GM19239 (cell line): ENCODE measurements at places on chromosomes 2 and 18.

DNA sequence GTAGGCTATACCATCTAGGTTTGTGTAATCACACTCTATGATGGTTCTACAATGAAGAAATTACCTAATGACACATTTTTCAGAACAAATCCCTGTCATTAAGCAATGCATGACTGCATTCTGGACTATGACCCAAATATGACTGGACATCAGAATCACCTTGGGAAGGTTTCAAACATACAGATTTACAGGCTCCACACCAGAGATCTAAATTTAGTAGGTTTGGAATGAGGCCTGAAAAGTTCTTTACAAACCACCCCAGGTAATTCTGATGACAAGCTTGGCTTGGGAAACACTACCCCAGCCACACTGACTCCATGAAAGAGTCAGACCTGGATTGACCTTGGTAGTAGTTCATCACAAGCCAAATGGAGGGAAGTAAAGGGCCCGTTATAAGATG is 52.2 kb upstream of the NFE2L2 start:
- DNase-seq: no peak

DNA sequence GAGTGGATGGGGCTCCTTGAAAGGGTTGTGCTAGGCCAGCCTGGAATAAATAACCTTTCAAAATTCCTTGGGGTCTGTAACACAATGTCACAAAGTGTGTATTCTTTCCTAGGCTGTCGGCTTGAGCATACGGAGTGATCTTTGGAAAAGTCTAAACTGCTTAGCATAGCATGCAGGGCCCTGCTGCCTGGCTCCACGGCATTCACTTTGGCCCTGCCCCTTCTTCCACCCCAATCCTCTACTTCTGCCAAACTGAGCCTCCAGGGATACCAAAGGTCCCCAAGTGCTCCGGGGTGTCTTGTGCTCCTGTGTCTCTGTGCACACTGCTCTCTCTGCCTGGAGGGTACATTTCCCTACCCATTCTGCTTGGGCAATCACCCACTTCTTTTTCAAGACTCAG is 196.1 kb downstream of the LTBP1 start:
- DNase-seq: no peak

DNA sequence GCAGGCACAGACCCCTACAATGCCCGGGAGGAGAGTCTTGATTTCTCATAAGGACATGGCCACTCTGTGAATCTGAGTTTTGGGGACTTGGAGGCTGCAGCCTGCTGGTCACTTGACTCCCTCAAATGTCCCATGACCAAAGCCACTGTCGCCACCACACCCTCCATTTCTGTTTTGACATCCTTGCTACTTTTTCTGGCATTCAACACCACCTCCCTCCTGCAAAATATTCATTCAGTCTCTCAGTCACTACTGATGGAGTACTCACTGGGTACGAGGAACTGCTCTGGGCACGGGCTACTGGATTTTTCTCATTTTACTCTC is 208.6 kb upstream of the HAAO start:
- DNase-seq: no peak

- no peak for DNase-seq
Observed at GRCh38 chr18:48794251-48794970, 156.4 kb downstream of the SMAD7 start.

GRCh38 chr2:128644718-128645256 is 326.1 kb upstream of the HS6ST1 start:
- no peak for DNase-seq

GRCh38 chr18:6546229-6546628 is 131.5 kb upstream of the L3MBTL4 start:
- no peak for DNase-seq

GRCh38 chr2:45119855-45120254 is 110.6 kb upstream of the SIX2 start:
- no peak for DNase-seq

DNA sequence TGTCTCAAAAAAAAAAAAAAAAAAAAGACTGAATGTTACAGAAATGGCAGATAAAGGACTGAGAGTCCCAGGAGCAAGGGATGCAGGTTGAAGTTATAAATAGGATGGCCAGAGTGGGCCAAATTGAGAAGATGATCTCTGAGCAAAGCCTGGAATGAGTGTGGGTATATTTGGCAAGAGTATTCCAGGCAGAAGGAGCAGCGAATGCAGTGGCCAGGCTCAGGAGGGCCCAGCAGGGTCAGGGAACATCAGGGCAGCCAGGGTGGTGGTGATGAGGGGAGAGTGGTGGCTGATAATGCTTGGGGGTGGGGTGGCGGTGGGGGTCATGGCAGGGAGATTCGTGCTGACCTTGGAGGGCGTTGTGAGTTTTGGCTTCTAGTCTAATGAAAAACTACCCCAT is 141.3 kb upstream of the AGAP1 start:
- no peak for DNase-seq

DNA sequence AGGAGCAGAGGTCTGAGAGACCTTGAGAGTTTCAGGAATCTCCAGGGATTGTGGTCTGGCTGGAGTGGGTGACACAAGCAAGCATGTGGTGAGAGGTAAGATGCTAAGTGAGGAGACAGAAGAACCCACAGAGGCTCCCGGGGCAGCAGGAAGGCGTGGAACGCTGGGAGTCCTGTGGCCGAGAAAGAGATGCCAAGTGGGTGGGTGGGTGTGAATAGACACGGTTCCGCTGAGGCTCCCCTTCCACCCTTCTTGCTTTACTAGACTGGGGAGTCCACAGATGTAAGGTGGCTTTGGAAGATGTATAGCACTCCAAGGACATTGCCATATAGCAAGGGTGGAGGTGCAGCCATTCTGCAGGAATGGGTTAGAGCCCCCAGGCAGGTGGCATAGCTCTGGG is 4.2 kb downstream of the TEX51 start:
- no peak for DNase-seq

GRCh38 chr18:48292782-48293424 is 116.3 kb downstream of the ZBTB7C start:
- no peak for DNase-seq

- DNase-seq: no peak
Observed at GRCh38 chr2:56680971-56681631, 497.3 kb downstream of the CCDC85A start.

GRCh38 chr2:43040084-43040854 is 186.1 kb downstream of the ZFP36L2 start:
- DNase-seq: no peak
